ENCODE measurements at places on chromosomes 13 and 19. TPM values are rescaled to one million over a fixed set of nuclear protein-coding genes. Genes with fewer than 3 reads are reported as not detected.

The PSG1 gene
- total RNA-seq: 0.18 TPM

The LMTK3 gene
- total RNA-seq: 7.0 TPM

The ZNF441 gene
- 37.8 TPM for total RNA-seq

The FAM124A gene
- total RNA-seq: 11.7 TPM

The PTBP1 gene
- total RNA-seq: 60.0 TPM

The C1QTNF9 gene
- total RNA-seq: not detected

The OR7D2 gene
- total RNA-seq: not detected

The ZNF296 gene
- total RNA-seq: 0.45 TPM

The EXOC3L2 gene
- 0.27 TPM for total RNA-seq

The ZNF491 gene
- total RNA-seq: 20.2 TPM

The CCL25 gene
- total RNA-seq: not detected

The HIPK4 gene
- 0.18 TPM for total RNA-seq

The PLVAP gene
- 1.6 TPM for total RNA-seq

Data from cerebellum (tissue), 4 donors.